ENCODE measurements at places on chromosomes 13 and 19. TPM values are rescaled to one million over a fixed set of nuclear protein-coding genes. Genes with fewer than 3 reads are reported as not detected.

The RTBDN gene
- 1.7 TPM for total RNA-seq

The ALKBH7 gene
- 80.0 TPM for total RNA-seq

The LGALS4 gene
- 0.29 TPM for total RNA-seq

The ZNF492 gene
- not detected for total RNA-seq

DNA sequence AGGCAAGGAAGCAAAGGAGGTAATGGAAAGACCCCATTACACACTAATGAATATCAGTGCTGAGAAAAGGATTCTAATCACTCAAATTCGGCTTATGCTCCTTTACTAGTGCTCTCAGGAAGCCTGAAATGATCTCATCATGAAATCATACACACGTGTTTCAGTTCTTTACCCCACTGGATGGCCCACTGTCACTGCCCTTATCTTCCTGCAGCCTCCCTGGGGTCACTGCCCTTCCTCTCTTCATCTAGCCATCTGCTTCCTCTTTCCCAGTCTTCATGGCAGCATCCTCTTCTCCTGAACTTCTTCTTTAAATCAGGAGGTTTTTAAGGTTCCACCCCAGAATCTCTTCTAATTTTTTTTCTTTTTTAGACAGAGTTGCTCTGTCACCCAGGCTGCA lies 27.9 kb upstream of the EEF1AKMT1 start:
- H3K27ac ChIP-seq, result no peak overlapping the region
- H3K4me3 ChIP-seq, result no peak overlapping the region
- DNase-seq, result no peak
- H3K27me3 ChIP-seq, result no peaks in the 10 kb centered on the region
- no peaks in the 10 kb centered on the region for H3K4me1 ChIP-seq
- H3K36me3 ChIP-seq, result peaks cover 47% of the 10 kb centered on the region

- no peaks in the 10 kb centered on the region for H3K27me3 ChIP-seq
- no peaks in the 10 kb centered on the region for H3K4me1 ChIP-seq
- H3K4me3 ChIP-seq, result no peak overlapping the region
- peak; percentile 60 for DNase-seq
- no peaks in the 10 kb centered on the region for H3K36me3 ChIP-seq
- no peak overlapping the region for H3K27ac ChIP-seq
These were observed 648.0 kb downstream of the DACH1 start for GRCh38 chr13:71218960-71219359.

- DNase-seq, result peak; percentile 70
- H3K4me3 ChIP-seq, result no peak overlapping the region
- H3K4me1 ChIP-seq, result no peaks in the 10 kb centered on the region
- H3K27me3 ChIP-seq, result no peaks in the 10 kb centered on the region
- peaks cover 6% of the 10 kb centered on the region for H3K36me3 ChIP-seq
These were observed 17.3 kb downstream of the CKM start for GRCh38 chr19:45305421-45305820.

All from endodermal cell (in vitro differentiated cells).